Fibroblast of upper back skin (primary cell): ENCODE measurements at places on chromosomes 12 and 14.

DNA sequence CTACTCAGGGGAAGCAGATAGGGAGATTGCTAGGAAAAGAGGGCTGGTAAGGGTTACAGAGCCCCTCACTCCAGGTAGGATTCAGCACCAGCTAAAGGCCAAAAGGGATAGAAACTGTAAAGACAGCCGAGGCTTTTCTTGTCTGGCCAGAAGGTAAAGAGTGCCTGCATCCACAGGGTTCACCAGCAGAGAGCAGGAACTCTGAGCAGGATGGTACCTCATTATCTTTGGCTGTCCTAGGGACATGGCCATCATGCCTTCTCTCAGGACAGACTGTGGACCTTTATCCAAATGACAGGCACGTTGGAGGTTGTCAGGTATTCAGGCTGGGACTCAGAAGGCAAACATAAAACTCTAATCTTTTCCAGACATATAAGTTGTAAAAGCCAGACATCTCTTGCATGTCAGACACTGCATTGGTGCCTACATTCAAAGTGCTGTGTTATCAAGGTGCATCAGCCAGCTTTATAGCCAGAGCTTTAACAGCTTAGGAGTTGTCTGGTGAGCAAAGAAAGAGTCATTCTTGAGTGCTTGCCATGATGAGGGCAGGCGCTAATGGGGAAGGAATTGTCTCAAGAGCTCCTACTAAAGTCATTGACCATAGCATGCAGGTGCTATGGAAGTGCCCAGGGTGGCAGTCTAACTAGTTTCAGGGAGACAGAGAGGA, 89.5 kb downstream of the PELI2 start:
- DNase-seq = no peak

DNA sequence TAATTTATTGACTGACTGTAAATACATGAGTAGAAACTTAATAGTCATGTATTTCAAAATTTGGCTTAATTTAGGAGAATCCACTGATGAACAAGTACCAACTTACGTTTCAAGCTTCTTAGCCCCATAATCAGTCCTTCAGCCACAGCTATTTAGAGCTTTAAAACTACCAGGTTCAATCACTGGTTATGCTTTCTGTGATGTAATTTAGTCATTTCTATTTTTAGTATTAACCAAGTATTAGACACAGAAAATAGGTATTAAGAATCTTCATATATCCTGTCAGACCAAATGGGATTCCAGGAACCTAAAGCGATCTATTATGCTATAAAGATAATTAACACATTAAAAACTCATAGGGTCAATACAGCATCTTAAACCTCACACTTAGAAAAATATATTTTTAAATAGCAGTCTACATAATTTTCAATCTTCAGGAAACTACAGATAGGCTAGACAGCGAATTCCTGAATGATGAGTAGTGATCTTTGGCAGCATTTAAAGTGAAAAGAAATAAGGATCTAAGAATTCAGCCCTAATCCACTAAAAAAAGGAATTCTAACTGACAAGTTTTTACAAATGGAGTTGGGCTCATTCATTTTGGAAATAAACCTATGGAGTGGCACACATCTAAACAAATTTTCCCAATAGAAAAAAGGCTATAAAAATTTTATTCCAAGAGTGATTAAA, 51.5 kb downstream of the ZC3H14 start:
- peak; percentile 82 for DNase-seq

DNA sequence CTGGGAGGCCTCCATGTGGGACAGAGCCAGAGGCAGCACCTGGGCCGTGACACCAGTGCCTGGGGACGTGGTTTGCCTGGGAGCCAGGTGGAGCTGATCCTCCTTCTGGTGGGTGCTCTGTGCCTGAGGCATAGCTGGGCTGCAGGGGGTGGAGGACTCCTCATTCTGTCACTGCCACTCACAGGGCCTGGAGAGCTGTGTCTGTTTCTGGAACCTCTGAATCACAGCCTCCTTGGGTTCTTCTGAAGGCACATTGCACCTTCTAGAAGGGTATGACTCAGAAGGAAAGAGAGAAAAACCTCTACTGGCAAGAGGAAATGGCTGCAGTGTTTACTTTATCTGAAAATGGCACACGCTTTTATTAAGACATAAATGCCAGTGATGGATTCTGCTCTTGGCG, 659.8 kb downstream of the VRK1 start:
- DNase-seq = peak; percentile 3

DNA sequence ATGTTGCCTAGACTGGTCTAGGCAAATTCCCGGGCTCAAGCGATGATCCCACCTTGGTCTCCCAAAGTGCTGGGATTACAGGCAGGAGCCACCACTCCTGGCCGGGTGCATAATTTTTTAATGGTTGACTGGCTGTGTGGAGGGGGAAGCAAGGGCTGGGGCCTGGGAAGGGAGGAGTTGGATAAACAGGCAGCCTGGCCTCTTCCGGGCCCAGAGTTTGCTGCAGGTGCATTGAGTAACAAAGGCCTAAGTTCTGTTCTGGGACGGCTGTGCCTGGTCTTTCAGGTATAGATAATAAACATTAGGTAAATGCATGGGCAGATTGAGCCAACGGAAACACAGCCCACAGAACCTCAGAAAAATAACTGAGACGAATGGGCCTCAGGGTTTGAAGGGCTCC, 191.3 kb upstream of the TBX3 start:
- no peak for DNase-seq

GRCh38 chr12:119393677-119394076, 59.1 kb downstream of the CCDC60 start:
- no peak for DNase-seq

DNA sequence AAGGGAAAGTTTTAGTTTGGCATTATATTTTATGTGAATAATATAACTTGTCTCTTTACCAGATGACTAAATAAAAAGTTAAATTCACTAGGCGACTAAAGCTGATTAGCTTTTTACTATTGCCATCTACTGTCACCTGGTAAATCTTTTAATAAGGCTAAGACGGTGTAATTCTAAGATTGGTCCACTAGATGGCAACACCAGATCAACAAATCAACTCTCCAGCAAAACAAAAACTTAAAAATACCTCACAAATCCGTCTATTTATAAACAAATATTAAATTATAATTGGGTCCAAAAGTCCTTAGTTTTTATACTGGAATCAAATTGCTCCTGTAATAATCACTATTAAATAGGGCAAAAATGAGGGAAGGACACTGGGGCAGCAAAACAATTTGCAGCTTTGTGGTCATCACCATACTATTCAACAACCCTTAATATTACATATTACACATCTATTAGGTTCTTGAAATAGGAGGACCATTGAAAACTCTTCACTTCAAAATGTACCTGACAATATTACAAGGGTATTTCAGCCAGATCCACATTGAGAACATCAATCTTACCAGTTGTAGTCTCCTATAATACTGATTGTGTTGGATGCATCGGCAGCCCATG, 47.9 kb downstream of the GALC start:
- peak; percentile 45 for DNase-seq

GRCh38 chr14:50726372-50727107, 58.4 kb upstream of the SAV1 start:
- DNase-seq = peak; percentile 93

GRCh38 chr12:56143217-56143616, 9.2 kb upstream of the MYL6B start:
- DNase-seq = no peak

DNA sequence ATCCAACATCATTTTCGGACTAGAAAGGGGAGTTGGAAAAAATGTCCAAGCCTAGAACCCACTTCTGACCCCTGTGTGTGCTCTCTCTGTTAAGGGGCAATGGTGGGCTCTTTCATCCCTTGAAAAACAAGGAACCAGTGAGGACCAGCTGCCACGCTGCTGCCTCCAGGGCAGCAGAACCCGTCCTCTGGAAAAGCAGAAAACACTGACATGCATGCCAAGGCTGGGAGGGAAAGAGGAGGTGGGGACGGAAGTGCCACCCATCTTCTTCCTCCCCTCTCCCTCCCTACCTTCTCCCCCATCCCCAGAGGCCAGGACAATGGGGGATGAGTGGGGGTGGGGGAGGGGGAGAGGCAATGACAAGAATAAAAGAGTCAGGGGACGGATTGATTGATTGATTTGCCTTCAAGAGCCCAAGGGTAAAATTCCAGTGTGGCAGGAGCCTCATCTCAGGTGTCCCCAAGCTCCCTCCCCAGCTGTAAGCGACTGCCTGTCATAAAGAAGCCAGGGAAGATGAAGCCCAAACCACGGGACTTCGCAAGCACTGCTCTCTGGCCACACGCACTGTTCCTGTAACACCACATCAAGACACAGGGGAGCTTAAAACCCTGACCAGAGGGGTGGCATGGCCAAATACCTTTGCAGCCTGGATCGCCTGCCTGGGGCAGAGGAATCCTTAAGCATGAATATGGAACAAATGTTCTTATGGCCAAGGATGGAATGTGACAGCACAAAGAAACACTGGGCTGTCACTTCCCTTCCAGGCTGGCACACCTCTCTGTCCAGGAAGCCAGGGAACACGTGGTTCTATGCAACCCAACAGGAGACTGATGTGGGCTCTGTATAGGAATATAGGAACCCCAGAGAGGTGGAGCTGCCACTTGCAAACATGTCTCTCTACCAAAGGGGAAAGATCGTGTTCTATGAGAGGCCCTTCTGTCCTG, 38.9 kb upstream of the BDKRB2 start:
- no peak for DNase-seq

GRCh38 chr12:9933958-9934357, 1.8 kb upstream of the CLEC2A start:
- peak; percentile 54 for DNase-seq

DNA sequence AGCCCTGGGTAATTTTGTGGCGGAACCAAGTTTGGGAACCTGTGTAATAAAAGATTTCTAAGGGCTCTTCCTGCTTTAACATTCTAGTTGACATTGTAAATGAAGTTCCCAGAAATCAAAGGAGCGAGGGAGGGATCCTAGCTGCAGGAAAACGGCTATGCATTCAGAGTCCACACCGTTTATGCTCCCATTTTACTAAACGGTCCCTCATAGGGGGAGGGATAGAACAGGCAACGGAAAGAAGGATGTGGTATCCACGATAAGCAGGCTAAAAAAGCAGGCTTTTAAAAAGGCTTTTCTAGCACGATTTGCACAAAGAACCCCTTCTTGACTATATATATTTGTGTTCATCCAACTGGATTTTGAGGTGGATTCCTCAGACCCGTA, 559 bp downstream of the SYNJ2BP start:
- DNase-seq = peak; percentile 8

DNA sequence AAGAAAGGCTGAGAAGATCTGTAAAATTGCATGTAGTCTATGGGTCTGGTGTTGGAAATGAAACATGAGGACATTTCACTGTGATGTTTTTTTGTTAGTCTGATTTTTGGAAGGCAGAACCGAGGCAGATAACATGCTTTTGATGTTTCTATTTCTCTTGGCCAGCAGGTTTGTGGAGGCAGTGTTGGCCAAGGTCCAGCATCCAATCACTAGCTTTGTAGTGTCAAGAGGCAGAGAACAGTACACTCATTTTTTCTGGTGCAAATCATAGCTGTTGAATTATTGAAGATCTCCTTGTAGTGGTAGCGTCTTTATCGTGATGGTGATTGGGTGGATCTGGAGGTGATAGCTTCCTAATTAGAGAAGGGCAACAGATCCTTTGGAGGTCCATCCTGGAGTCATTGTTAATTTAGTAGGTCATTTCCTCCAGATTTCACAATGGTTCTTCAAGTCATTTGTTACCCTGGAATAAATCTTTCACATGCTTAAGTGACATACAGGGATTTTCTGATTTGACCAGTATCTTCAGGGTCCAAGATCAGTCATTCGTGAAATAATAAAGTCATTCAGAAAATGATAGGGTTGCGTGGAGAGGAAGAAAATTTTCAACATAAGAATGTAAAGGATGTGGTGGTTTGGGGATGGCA, 252.4 kb upstream of the CPNE8 start:
- no peak for DNase-seq

DNA sequence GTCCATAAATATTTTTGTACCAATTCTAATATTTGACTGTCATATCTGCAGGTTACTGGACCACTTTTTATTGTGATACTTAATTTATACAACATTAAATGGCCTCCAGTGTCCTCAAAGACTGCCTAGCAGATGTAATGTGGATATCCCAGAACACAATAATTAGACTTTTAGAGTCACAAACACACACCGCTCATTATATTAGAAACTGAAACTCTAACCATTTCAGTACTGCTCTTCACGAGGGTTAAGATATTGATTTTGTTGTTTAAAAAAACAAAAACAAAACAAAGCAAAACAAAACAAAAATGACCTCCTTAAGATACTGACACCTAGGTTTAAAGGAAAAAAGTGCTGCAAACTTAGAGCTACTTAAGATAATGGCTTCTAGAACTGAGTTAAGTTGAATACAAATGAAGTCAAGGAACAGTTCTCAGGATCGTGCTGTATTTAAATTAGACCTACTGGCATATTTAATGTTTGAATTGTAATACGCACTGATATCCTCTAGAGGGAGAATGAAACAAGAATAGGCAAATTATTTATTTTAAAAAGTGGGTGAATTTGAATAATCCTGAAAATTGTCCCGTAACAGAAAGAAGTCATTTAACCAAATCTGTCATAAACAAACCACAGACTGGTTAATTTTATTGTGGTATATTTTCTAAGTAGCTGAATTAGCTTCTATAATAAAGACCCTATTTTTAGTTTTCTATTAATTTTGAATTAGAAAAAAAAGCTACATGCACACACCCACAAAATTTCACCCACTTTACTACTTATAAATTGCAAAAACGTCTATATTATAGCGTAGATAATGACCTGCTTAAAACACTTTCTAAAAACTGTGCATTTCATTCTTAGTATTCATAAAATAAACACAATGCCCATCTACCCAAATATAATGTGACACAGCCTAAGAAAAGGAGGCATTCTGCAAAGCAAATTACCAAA, 395.2 kb upstream of the DCN start:
- DNase-seq = peak; percentile 38

GRCh38 chr14:25086821-25087396, 37.0 kb upstream of the STXBP6 start:
- DNase-seq = no peak

DNA sequence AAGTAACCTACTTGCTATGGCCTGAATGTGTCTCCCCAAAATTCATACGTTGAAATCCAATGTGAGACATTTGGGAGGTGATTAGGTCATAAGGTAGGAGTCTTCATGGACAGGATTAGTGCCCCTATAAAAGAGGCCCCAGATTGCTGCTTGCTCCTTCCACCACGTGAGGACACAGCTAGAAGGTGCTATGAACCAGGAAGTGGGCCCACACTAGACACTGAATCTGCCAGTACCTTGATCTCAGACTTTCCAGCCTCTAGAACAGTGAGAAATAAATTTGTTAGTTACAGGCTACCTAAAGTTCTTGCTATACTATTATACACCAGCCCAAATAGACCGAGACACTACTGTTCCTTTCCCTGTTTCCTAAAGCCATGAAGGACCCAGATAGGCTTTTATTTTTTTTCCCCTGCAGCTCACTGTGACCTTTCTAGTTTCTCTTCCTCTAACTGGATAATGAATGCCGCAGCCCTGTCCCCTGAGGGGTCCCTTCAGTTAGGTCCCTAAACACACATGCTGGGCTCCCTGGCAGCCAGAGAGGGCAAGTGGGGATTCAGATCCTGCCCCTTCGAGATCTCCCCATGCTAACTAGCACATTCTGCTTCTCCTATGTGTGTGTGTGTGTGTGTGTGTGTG, 19.3 kb downstream of the SLC25A3 start:
- DNase-seq = no peak

- DNase-seq = peak; percentile 81
Measured at GRCh38 chr12:93699271-93700145, 22.3 kb downstream of the CRADD start.

- no peak for DNase-seq
Measured at GRCh38 chr12:49129332-49130150, 1.7 kb downstream of the TUBA1B start.
